ENCODE measurements at places on chromosomes 5 and 9.

DNA sequence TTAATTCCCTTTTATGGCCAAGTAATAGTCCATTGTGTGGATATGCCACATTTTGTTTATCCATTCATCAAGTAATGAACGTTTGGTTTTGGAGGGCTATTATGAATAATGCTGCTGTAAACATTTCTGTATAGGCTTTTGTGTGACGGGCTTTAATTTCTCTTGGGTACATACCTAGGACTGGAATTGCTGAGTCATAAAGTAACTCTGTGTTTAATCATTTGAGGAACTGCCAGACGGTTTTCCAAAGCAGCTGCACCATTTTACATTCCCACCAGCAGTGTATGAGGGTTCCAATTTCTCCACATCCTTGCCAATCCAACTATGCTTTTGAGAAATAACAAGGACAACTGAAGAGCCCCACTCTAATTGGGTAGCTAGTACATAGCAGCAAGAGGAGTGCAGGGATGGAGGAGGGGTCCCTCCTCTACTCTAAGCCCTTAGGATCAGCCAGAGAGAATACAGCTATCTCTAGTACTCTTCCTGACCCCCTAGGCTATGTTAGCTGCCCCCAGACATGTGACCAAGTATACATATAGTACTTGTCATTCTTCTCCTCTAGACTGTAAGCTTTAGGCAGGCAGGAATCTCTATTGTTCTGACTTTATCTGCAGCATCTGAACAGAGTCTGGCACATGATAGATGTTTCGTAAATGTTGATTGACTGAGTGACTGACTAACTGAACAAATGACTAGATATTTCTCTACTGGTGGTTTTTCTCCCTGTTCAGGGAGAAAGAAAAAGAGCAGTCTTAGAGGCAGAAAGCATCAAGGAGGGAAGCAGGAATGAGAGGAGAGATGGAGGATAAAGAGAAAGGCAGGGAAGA lies 22.1 kb upstream of the MATR3 start:
- no peak for DNase-seq

DNA sequence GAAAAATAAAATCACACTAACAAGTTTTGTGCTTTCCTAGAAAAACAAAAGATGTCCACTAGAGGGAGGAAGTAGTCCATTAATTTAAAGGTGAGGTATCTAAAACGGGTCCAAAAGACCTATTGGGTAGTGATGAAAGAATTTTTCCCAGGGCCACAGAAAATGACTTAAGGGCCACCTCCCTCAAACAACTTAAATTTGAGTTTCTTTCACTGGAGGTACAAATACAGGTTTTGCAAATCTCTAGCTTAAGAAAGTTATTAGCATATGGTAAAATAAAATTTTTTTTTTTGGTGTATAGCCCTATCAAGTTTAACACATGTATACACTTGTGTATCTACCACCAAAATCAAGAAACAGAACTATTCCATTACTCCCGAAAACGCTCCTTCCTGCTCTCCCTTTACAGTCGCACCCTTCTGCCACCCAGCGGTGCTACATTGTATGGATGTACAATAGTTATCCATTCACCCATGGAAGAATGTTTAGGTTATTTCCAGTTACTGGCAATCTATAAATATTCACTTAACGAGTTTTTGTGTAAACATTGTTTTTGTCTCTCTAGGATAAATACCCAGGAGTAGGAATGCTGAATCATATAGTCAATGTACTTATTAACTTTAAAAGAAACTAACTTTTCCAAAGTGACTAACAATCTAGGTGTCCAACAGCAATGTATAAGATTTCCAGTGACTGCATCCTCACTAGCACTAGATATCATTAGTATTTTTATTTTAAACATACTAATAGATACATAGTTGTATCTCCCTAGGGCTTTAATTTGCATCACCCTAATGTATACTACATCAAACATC lies 21.9 kb downstream of the DEPDC1B start:
- no peak for DNase-seq

- no peak for DNase-seq
These were observed 62.6 kb downstream of the SUSD1 start for GRCh38 chr9:112112519-112112918.

- DNase-seq = no peak
These were observed 16.7 kb upstream of the COMMD10 start for GRCh38 chr5:116068028-116068632.

DNA sequence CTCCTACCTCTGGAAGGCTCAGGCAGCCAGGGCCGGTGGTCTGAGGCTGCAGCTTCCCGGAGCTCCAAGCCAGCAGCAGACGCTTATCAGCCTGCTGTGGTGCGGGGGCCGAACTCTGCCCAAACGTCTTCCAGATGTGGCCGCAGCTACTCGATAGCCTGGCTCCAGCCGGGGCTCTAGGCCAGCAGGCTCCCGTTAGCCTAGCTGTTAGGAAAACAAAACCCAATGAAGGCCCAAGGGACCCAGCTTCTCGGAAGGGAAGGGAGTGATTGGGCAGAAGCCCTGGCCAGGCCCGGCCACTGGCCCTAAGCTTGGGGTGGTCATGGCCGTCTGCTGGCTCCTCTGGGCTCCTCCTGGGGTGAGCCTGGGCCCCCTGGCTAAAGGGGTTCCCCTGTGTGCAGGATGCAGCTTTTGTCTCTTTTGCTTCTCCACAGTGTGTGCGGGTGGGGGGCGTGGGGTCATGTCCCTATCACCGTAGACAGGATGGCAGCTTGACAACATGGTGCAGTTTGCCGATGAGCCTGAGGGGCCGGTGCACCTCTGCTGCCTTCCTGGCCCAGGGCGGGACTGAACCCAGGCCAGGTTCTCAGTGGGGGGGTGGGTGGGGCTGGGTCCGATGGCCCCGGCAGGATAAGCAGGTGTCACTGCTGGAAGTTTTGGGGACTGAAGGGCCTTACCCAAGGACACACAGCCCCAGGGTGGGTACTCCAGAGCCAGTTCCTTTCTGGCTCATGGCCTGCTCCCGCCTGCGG lies 18.7 kb downstream of the MYMK start:
- no peak for DNase-seq

GRCh38 chr9:87725900-87726709 lies at the start of gene CTSL:
CTSL (plus strand) TSS chr9:87726119; CDS start chr9:87727604, 1,485 bp downstream.
- DNase-seq = peak; percentile 57

DNA sequence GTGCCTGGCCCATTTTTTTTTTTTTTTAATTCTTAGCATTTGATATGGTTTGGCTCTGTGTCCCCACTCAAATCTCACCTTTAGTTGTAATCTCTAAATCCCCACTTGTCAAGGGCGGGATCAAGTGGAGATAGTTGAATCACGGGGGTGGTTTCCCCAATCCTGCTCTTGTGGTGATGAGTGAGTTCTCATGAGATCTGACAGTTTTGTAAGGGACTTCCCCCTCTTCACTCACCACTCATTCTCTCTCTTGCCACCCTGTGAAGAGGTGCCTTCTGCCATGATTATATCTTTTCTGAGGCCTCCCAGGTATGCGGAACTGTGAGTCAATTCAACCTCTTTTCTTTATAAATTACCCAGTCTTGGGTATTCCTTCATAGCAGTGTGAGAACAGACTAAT lies 27.2 kb downstream of the NDUFAF2 start:
- no peak for DNase-seq

DNA sequence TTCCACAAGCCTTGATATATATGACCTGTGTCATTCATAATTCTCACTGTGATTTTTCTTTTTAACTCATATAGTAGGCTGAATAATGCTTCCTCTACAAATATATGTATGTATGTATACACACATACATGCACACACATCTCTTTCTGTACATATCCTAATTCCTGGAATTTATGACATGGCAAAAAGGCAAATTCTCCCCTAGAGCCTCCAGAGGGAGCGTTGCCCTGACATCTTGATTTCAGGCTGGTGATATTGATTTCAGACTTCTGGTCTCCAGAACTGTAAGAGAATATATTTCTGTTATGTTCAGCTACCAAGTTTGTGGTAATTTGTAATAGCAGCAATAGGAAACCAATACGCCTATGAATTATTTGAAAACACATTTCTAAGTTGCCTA lies 166.6 kb upstream of the GAS1 start:
- no peak for DNase-seq

DNA sequence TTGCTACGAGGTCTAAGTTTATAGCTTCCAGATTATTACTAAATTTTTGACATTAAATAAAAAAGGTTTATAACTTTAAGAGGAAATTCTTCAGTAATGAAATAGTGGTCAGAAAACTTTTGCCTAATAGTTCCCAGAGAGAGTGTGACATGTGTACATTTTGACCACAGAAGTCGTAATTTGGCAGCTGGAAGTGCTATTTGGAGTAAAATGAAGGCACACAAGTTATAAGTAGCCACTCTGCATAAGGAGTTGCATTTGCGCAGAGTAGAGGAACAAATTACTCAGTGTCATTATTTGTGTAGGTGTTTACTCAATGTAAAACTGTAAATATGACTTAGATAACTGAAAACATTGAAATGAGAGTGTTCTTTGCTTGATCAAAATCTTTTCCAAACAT lies 408.4 kb downstream of the CCDC171 start:
- no peak for DNase-seq

- DNase-seq = no peak
These were observed 55.7 kb downstream of the ARL15 start for GRCh38 chr5:54254482-54255198.

Measured in 8988T (cell line).